Effector memory CD4-positive, alpha-beta T cell (primary cell): ENCODE measurements at places on chromosomes 7 and 10.

DNA sequence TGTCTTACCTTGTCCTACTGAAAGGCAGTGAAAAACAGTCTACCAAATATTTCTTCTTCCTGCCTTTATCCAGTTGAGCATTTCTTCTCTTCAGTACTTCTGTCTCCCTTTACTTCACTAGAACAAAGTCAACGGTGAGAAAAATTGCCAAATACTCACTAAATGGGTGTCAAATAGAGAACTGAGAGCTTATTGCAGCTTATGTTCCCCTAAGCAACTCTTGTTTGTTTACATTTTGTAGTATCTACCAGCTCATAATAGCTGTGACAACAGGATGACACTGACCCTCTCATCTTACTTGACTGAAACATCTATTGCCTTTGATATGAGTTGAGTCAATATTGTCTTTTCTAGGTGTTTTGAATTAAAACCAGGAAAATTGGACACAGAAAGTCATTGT, 327.9 kb upstream of the SORCS1 start:
- DNase-seq: no peak

- DNase-seq: no peak
Measured at GRCh38 chr10:50545846-50546245, 77.9 kb downstream of the SGMS1 start.

DNA sequence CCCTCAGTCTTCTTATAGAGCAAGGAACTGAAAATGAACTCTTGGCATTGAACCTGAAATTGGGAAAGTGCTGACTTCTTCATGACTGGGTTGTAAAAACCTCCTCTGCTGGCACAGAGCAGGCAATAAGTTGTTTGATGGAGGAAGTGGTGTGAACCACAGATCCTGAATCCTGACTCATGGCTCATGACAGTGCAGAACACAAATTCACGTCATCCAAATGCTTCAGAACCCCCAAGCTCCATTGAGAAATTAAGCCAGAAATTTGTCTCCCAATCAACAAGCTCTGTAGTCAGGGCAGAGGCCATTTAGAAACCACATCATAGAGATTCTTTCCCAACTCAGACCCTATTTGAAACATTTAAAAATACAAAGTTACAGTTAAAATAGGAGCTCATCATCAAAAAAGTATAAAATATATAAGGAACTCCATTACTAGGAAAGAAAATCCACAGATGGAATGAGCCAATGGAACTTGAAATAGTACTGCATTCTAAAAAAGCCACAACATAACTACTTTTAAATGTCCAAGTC, 10.3 kb upstream of the STK17A start:
- no peak for DNase-seq

- DNase-seq: no peak
Measured at GRCh38 chr7:100034871-100035510, 14.6 kb upstream of the ZSCAN21 start.

GRCh38 chr7:38481401-38481800, 149.8 kb downstream of the AMPH start:
- no peak for DNase-seq

GRCh38 chr10:73522263-73522662, 26.4 kb upstream of the PPP3CB start:
- no peak for DNase-seq

- no peak for DNase-seq
Measured at GRCh38 chr7:98807068-98808048, 62.5 kb downstream of the TMEM130 start.

DNA sequence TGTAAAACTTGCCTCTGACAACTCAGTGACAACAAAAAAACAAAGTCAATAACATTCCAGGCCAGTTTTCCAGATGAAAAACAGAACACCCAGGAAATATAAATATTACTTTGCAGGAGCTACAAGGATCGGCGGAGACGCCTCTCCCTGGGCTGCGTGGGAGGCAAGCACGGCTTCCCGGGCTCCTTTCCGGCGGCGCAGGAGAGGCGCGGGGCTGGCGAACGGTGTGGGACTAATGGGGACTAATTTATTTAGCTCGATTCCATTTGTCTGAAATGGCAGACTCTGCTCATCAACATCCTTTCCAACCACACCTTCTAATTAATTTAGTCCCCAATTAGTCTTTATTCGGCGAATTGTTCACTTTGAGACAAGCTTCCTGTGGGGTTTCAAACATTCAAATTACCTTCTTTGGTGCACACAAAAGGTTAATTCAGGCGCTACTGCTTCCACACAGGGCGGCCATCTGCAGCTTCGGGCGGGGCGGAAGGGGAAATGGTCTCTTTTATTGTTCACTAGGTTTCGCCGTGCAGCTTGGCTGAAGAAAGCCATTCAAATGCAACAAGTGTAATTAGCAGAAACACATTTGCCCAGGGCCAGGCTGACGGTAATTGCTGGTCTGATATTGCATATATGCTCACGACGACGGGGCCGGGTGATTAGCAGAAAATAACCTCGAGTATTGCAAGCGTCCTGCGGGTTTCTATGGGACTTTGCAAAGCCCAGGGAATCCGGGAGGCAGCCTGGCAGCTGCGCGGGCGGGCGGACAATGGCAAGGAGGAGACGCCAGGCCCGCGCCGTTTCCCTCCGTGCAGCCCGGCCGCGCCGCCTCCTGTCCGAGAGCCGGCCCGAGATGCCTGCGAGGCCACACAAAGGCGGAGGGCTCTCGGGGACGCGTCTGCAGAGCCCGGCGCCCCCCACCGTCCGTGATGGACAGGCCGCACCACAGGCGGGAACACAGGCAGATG, 270.1 kb downstream of the PTPRN2 start:
- no peak for DNase-seq

GRCh38 chr10:122204691-122205489, 66.2 kb upstream of the BTBD16 start:
- DNase-seq: no peak

- DNase-seq: no peak
Measured at GRCh38 chr7:44384586-44385433, 59.4 kb upstream of the CAMK2B start.

DNA sequence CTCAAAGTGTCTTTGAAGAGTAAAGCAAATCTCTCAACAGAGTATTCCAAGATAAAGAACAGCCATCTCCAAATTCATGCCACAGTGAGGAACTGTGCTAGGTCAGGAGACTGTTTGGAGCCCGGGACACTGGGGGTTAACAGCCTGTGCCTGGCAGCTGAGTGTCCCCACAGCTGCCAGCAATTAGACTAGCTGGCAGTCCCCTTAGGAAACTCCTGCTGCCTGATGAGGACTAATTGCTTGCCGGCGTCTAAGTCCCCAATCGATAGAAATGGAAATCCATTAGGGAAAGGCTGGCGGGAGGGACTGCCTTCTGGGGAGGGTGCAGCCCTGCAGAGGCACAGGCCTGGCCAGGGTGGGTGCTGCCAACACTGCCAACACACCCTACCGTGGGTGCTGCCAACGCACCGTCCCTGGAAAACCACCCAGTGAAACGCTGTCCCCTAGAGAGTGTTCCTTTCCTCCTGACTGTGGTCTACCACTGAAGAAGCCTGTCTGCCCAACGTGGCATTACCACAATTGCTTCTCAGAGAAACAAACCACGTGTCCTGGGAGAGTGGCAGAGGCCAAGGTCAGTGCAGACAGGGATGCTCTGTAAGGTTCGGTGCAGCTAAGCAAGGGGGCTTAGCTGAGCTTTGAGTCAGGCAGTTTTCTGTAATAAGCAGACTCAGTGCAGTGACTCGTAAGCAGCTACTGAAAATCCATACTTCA, 60.8 kb downstream of the XRCC2 start:
- DNase-seq: no peak

DNA sequence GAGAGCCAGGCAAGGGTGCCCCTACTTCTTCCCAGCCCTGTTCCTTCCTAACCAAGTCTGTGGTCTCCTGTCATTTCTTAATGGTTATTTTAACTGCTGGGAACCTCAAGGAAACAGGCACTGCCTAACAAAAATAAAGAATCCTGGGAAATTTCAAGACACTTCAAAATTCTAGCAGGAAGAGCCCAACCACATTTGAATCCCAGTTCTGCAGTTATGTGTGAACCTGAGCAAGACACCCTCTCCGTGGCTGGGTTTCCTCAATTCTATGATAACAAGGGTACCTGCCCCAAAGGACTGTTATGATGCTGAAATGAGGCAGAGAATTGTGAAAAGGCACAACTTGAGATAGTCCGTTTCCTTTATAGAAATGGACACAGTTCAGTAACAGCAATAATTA, 36.2 kb upstream of the DUSP5 start:
- no peak for DNase-seq

DNA sequence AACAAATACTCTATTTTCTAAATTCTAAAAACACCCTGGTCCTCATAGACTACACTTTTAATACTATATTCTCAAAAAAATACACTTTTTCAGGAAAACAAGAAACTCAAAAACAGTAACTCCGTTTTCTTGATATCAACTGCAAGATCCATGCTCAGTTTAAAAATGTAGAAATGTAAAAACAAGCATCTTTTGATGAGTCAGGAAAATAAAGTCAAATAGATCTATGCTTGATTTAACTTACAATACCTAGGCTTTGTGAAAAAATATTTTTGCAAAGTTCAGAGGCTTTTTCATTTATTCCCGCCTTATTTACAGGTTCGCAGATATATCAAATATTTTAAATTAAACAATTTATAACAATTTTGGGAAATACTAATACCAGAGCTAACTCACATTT, 33.6 kb downstream of the POT1 start:
- DNase-seq: no peak

- DNase-seq: no peak
Measured at GRCh38 chr7:95264363-95264891, 59.9 kb downstream of the PON1 start.

DNA sequence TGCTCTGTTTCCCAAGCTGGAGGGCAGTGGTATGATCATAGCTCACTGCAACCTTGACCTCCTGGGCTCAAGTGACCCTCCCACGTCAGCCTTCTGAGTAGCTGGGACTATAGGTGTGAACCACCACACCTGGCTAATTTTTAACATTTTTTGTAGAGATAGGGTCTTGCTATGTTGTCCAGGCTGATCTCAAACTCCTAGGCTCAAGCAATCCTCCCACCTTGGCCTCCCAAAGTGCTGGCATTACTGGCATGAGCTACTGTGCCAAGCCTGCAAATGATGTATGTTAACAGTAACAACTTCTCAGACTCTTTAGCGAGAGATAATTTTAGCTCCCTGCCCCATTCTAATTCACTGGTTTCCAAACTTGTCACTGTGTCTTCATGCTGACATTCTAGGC, 27.7 kb upstream of the SEPHS1 start:
- DNase-seq: no peak

DNA sequence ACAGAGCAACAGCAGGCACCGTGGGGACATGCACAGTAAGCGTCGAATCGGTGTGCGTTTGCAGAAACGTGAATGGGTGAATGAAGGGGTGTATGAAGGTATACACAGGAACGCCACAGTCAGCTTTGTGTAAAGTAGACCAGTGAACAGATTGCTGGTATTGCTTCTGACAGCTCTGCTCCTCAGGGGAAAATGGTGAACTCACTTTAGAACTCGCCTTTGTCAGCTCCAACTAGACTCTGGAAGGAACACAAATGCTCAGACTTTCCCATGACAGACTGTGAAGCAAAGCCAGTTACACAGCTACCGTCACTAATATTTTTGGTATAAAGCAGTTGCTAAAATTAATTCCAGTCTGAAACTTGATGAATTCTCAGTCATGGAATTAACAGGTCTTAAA, 78.9 kb downstream of the CUX1 start:
- DNase-seq: no peak

DNA sequence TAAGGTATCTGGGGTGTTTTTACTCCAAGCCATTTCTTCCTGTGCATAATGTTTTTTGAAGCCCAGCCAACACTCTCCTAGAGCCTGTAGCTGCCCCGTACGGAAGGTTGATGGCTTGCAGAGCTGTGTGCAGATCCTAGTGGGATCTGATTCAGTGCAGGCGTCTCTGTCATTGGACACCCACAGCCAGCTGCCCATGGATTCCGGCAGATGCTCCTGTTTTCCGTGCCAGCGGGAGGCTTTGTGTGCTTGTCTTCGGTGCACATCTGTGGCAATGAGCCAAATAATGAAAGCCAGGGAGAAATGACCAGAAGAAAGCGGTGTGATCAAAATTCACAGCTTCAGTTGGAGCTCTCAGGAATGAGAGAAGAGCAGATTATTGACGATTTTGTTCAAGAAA, 426.4 kb downstream of the TYW1 start:
- no peak for DNase-seq

DNA sequence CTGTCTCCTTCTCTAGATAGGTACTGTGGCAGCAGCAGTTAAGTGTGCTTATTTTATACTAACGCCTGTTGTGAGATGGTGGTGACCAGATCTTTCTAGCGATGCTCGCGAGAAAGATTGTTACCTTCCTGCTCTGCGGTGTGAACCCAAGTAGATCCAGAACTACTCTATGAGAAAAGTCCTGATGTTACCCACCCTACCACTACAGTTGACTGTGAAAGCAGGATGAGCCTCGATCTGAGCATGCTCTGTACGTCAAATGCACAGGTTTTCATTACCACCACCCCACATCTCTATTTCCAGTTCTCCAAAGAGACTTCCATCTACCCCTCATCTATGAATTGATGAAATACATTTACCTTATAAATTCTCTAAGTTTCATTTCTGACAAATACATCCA, 64.6 kb upstream of the KCTD7 start:
- DNase-seq: no peak

GRCh38 chr7:154832557-154833138, 170.3 kb downstream of the PAXIP1 start:
- no peak for DNase-seq

GRCh38 chr10:100653238-100653956, 92.0 kb upstream of the PAX2 start:
- no peak for DNase-seq

GRCh38 chr10:13396369-13396768, 48.3 kb upstream of the SEPHS1 start:
- DNase-seq: no peak

- DNase-seq: no peak
Measured at GRCh38 chr7:327233-327931, 37.4 kb downstream of the FOXL3 start.

DNA sequence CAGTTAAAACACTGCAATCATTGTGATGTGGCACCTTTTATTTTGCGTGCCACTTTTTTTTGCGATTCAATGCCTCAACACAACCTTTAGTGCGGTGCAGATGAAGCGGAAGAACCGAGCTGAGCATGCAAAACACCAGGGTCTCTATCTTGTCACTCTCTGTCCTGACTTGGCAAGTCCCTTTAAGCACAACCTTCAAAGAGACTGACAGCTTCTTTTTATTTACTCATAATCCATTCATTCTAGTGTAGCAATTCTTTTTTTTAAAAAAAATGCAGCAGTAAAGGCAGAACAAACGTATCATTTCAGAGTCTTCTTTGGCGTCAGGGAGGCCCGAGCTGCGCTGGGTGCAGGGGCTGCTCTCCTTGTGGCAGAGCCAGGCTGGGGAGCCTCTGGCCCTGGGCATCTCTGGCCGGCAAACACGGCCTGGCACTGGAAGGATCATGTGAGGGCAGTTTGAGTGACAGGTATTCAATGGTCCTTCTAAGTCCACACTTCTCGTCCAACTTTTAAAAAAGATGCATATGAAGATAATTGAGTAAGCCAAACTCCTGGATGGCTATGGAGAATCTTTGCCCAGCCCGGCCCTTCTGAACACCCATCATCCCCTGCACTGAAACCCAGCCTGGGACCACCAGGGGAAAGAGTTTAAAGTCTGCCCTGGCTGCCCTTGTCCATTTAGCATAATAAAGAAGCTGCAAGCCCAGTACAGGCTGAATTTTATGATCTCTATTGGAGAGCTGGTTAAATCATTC, 3.9 kb downstream of the PTF1A start:
- no peak for DNase-seq

- DNase-seq: no peak
Measured at GRCh38 chr7:29170781-29171180, 23.8 kb upstream of the CHN2 start.
